ENCODE measurements at places on chromosomes 2 and 18.

DNA sequence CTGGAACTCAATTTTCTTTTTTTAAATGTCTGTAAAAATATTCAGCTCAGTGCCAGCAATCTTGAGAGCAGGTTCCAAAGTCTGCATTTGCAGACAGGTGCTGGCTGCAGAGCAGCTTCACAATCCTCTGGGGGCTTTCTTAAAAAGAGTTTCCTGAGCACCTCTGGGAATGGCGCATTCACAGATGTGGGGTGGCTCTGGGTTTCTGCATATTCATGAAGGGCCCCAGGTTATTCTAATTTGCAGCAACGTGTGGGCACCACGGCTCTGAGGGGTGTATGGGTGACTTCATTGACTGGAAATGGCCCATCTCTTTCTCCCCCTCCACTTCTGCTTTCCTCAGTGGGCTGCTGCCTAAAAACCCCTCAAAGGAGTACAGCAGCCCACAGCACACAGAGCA is 225.0 kb upstream of the APCDD1 start:
- DNase-seq: no peak

DNA sequence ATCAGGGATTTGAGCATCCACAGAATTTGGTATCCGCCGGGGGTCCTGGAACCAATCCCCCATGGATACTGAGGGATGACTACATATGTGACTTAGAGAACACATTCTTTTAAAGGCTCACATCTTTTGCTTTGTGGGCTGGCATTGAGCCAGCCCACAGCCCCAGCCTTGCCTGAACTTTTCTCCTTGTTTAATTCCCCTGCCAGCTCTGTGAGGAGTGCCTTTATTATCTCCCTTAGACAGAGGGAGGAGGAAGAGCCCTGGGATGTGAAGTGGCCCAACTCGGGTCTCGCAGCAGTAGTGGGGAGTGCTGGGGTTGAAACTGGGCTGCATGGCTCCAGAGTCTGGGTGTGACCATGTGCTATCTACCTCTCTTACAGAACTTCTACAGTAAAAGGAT is 7.6 kb downstream of the TTC39C start:
- DNase-seq: no peak

- no peak for DNase-seq
Observed at GRCh38 chr2:99957332-99958133, 184.9 kb downstream of the AFF3 start.

DNA sequence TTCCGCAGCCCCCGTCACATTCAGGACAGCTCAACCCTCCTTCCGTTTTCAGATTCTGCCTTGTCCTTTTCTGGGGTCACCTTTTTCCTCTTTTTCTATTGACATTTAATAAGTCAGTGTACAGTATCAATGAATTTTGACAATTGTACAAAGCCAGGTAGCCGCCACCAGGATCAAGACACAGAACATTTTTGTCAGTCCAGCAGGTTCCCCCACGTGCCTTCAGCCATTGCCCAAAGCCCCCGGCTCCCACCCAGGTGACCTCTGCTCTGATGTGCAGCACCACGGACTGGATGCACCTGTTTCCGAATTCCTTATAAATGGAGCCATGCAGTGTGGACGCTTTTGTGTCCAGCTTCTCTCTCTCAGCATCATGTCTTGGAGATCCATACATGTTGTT is 30.0 kb downstream of the CROCC2 start:
- DNase-seq: no peak

DNA sequence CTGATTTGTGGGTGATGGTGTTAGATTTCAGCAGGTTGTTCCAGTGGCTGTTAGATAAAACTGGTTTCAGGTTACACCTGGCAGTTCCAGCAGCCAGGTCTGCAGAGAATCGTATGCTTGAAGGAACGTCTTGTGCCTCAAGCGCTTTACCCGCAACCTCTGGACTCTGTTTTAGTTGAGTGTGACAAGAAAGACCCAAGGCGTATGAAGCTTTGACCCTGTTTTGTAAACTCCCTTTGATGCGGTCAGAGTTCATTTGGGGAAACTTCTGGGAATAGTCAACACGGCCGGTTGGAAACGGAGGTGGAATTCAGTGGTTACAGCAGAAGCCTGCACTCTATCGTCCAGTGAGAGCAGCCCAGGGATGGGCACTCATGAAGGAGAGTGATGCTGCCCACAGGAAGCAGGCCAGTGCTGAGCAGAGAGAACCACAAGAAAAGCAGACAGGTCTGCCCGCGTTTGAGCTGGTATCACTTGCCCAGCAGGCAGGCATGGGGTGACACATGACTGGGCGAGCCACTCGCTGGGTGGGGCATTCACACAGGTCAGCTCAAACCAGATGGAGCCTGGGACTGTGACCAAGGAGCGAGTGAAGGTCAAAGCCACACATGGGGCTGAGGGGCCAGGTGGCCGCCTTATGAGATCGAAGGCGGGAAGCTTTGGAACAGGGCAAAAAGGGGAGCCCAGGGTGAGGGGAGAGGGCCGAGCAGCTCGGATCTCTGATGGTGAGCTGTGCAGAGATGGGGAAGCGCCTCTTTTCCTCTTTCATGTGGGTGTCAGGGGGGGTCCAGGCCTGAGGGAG is 99.6 kb upstream of the MBOAT2 start:
- DNase-seq: no peak

DNA sequence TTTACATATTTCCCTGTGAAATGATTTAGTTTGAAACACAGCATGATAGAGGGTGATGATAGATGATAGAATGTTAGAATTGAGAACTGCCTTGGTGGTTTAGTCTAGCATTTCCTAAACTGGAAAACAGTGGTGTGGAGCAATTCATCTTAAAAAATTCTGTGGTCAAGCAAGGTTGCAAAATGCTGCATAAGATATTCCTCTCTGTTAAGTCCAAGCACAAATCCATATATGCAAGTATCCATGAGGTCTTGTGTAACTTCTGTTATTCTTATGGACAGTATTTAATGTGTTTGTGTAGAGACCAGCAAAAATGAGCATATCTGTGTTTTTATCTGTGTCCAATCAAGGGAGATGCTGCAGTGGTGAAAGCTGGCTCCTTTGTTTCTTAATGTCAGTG is 30.0 kb downstream of the CPS1 start:
- DNase-seq: no peak

- DNase-seq: no peak
Observed at GRCh38 chr2:71718686-71719085, 265.3 kb downstream of the DYSF start.

GRCh38 chr2:28979576-28980366 is 1.3 kb upstream of the TOGARAM2 start:
- no peak for DNase-seq

- DNase-seq: no peak
Observed at GRCh38 chr2:132515010-132515409, 98.4 kb downstream of the GPR39 start.

DNA sequence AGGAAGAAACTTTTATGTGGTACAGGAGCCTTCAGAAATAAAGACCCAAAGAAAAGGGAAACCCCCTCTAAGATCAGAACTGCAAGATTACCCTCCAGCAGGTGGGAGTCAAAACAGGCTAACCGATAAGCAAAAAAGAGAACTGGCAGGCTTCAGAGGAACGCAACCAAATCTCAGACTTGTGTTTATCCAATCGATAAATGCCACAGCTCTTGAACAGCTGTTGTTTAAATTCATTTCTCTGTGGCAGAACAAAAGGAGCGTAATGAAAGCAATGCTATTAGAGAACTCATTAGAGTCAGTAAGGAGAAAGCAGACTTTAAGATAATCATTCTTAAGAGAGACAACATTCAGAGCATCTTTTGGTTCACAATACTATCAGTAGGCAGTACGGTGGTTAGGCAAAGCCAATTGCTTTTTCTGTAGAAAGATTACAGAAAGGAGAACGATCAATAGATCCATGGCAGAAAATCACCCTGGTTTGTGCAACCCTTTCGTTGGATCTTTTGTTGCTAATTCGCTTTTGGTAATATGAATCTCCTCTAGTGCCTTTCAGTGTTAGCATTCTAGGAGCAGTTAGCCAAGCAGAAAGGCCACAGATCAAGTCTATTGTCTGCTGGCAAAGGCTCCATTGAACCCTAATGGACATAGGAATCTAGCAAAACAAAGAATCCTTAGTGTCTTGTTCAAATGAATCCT is 476.4 kb upstream of the CHST9 start:
- DNase-seq: no peak
